ENCODE measurements at places on chromosomes 11 and 22. TPM values are rescaled to one million over a fixed set of nuclear protein-coding genes. Genes with fewer than 3 reads are reported as not detected.
A peak's percentile ranks its signal among the peaks of the same experiment; 100 is the strongest.

GRCh38 chr11:12100841-12101242, 9.5 kb upstream of the MICAL2 start:
- no peak for DNase-seq

DNA sequence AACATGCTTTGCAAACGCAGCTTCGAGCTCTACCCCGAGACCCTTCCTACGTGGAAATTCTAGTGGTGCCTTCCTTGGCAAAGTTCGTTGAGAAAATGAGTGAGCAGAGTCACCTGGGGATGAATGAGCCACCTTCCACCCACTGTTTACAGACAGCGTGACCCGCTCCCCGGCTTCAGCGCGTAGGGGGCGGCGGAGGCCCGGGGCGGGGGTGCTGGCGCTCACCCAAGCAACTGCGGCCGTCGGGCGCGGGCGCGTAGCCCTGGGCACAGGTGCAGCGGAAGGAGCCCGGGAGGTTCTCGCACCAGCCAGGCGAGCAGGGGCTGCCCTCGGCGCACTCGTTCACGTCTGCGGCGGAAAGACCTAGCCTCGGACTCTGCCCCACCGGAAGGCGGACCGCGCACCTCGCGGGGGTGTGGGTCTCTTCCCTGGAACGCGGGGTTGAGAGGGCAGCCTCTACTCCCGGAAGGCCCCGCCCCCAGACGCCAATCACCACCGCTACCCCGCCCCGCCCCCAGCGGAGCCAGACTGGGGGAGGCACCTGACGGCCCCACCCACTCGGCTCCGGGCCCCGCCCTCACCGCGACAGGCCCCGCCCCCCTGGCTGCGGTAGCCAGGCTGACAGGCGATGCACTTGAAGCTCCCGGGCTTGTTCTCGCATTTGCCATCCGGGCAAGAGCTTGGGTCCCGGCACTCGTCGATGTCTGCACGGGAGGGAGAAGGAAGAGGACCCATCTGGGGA, 11.8 kb downstream of the LTBP3 start:
- DNase-seq, result peak; percentile 99

- DNase-seq, result no peak
These were observed 1224.8 kb downstream of the JRKL start for GRCh38 chr11:97614606-97615005.

DNA sequence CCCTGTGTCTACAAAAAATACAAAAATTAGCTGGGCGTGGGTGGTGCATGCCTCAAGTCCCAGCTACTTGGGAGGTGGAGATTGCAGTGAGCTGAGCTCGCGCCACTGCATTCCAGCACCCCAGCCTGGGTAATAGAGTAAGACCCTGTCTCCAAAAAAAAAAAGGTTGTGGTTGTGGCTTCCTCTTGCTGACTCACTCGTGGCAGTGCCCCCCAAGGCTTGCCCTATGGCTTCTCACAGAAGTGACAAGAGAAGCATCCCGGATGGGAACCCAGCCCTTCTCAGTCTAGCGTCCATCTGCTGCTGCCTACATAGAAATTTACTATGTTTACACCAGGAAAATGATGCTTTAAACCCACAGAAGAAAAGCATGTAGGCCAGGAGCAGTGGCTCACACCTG, 68.5 kb upstream of the PITPNB start:
- DNase-seq, result no peak

DNA sequence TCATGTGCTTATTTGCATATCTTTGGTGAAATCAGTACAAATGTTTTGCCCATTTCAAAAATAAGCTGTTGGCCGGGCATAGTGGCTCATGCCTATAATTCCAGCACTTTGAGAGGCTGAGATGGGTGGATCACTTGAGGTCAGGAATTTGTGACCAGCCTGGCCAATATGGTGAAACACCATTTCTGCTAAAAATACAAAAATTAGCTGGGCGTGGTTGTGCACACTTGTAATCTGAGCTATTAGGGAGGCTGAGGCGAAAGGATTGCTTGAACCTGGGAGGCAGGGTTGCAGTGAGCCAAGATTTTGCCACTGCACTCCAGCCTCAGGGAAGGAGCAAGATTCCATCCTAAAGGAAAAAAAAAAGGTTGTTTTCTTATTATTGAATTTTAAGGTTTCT, 136.0 kb downstream of the SWAP70 start:
- DNase-seq, result no peak

DNA sequence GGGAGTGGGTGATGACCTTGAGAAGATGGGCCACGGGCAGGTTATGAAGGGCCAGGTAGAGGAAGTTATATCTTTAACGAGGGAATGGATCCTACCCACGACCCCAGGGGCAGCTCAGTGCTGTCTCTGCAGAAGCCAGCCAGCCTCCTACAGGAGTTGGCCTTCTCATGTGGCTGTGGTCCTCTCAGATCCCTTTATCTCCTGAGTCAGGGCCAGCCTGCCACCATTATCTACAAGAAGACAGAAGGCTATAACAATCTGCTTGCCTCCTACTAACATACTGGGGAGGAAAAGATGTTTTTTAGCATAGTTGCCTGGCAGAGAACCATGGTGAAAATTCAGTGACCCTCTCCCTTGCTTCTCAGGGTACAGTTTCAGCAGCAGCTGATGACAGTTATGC, 7.0 kb upstream of the YWHAH start:
- peak; percentile 3 for DNase-seq

DNA sequence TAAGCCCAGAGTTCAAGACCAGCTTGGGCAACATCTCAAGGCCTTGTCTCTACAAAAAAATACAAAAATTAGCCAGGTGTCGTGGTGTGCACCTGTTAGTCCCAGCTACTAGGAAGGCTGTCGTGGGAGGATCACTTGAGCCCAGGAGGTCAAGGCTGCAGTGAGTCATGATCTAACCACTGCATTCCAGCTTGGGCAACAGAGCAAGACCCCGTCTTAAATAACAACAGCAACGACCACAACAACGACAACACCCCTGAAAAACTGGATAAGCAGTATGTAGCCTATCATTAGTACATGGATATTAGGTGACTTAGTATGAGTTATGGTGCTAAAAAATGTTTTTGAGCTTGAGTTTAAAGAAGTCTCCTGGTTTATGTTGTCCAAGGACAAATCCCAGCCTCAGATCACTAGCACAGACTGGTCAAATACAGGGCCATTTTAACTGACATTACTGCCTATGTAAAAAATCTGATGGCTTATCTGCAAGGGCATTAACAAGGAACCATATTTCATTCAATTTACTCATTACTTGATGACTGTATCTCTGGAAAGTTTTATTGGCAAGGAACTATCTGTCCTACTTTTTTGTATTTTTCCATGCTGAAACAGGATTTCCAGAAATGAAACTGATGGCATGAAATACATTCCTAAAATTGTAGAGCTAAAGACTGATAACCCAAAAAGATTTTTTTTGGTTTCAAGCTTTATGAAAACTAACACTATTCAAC, 23.4 kb downstream of the C2CD3 start:
- no peak for DNase-seq

MS4A6A gene
- total RNA-seq, result 66.0 TPM

- no peak for DNase-seq
These were observed 38.5 kb upstream of the ARFGAP3 start for GRCh38 chr22:42895541-42895981.

CDK2AP2 gene
- total RNA-seq, result 97.7 TPM

- DNase-seq, result peak; percentile 77
These were observed 3.4 kb downstream of the TIMM10 start for GRCh38 chr11:57527056-57527631.

DNA sequence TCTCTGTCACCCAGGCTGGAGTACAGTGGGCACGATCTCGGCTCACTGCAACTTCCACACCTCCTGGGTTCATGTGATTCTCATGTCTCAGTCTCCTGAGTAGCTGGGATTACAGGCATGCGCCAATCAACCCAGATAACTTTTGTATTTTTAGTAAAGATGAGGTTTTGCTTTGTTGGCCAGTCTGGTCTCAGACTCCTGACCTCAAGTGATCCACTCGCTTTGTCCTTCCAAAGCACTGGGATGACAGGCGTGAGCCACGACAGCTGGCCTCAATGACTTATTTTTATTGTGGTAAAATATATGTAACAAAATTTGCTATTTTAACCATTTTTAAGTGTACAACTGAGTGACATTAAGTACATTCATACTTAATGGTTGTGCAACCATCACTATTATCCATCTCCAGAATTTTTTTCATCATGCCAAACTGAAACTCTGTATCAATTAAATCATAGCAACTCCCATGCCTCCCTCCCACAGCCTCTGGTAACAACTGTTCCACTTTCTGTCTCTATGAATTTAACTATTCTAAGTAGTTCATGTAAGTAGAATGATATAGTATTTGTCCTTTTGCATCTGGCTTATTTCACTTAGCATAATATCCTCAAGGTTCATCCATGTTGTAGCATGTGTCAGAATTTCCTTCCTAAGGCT, 50.7 kb upstream of the CWF19L2 start:
- DNase-seq, result no peak

JAM3 gene
- 8.1 TPM for total RNA-seq

DNA sequence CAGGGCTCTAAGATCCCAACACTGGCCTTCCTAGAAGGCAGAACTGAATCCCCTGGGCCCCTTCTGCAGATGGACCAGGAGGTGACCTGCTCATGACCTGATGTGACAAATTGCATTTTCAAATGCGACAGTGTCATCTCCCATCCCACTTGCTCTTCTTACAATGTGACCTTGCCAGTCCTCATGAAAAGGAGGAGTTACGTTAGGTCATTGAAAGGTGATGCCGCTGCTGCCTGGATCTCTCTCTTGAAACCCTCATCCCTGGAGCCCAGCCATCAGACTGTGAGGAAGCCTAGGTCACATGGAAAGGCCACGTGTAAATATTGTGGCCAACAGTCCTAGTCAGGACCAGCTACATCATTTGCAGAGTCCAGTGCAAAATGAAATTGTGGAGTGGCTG, 5.7 kb upstream of the C1QTNF4 start:
- DNase-seq, result peak; percentile 15

DNA sequence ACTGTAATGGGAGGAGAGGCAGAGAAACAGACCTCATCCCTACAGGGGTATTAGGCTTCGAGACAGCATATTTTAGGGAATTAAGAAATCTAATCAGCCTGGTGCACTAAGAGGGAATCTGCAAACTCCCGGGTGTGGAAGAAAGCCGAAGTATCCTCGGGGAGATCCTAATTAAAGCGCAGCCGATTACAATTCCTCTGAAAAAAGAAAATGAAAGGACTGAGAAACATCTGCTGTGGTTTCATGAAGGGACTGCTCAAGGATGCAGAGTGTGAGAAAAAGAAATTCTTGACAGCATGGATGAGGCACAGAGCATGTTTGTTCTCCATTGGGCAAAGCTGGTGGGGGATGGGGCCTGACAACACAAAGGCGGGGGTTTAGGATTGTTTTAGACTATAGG, 290.0 kb upstream of the LARGE1 start:
- no peak for DNase-seq

TIMM10 gene
- 16.8 TPM for total RNA-seq

DNA sequence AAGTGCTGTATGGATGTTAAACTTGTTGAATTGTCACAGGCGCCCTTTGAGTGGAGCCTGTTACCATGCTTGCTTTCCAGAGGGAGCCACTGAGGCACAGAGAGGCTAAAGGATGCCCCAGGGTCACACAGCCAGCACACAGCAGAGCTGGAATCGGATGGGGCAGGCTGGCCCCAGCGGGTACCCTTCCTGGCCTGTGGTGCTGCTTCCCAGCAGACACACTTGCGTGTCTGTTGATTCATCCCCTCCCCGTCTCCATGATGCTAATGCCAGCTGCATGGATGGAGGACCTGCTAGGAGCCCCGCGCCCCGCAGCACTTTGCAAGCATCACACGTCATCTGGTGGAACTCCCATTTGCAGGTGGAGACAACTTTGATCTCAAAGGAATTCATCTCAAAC, 52.4 kb upstream of the SHISAL1 start:
- no peak for DNase-seq

- peak; percentile 33 for DNase-seq
These were observed 32.0 kb downstream of the BCR start for GRCh38 chr22:23212061-23213021.

DNA sequence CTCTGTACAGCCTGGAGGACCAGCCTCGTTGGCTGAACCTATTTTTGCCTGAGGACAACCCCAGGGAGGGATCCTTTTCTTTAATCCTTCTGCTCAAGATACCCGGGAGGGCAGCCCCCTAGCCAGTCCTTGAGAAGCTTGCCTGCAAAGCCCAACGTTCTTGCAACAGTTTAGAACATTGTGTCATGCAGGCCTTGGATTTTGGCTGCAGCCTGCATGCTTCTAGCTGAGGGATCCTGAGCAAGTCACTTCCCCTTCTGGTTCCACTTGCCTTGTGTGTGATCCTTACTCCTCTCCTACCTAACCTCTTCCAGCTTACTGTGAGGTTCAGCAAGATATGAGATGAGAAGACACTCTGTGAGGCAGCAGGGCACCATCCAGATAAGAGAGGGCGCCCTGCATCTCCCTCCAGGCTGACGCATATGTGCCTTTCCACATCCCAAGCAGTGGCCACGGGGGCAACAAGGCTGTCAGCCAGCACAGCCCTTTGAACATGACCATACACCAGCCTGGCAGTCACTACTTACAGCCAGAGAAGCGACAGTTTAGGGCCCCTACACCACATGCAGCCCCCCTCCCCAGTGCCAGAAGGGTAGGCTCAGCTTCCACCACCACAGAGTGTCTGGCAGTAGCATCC, 76.1 kb downstream of the C11orf58 start:
- no peak for DNase-seq

GRCh38 chr22:40533712-40534378, 102.7 kb downstream of the MRTFA start:
- peak; percentile 63 for DNase-seq

DNA sequence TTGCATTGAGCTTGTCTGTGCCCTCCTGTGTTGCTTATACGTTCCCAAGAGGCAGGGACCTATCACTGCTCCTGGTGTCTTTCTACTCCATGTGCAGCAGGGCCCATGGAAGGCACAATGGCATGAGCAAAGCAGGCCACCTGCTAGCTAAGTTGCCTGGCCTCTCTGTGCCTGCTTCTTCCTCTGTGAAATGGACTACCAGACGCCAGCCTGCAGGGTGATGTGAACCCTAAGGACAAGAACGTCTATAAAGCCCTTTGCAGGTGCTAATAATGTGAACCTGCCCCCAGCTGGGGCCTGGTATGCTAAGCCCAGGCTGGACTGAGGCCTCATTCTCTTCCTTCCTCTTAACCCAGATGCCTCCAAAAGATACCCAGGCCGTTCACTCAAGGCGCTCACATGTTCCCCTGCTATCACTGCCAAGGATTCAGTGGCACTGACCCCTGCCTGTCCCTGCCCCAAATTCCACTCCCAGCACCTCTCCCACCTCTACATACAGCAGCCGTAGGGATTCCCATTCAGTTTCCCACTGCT, 4.0 kb downstream of the GUCD1 start:
- DNase-seq, result no peak

CDON gene
- total RNA-seq, result 5.0 TPM

DNA sequence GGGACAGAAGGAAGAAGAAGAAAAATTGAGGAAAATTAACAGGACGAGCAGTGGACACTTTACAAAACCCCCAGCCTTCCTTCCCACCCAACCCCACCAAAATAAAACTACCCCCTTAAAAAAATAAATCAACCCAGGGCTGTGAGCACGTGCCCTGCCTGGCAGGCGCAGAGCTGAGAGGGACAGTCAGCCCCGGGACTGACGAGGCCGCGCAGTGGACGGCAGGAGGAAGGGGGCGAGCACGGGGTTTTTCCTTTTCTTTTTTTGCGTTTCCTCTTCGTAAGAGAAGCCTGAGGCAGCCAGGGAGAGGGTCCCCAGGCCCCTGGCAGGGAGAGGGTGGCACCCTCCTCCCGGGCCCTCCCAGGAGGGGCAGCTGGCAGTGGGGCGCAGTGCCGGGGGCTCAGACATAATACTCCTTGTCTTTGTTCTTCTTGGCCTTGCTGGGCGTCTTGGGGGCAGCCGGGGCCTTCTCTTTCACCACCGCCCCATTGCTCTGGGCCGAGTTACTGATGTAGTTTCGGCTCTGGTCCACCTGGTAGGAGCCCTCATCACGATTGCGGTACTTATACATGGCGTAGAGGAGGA, 15.9 kb downstream of the SLC22A12 start:
- DNase-seq, result no peak

- no peak for DNase-seq
These were observed 412.6 kb downstream of the TENM4 start for GRCh38 chr11:79028225-79028624.
